Epithelial cell of proximal tubule (primary cell): ENCODE measurements at places on chromosomes 2 and 18.

DNA sequence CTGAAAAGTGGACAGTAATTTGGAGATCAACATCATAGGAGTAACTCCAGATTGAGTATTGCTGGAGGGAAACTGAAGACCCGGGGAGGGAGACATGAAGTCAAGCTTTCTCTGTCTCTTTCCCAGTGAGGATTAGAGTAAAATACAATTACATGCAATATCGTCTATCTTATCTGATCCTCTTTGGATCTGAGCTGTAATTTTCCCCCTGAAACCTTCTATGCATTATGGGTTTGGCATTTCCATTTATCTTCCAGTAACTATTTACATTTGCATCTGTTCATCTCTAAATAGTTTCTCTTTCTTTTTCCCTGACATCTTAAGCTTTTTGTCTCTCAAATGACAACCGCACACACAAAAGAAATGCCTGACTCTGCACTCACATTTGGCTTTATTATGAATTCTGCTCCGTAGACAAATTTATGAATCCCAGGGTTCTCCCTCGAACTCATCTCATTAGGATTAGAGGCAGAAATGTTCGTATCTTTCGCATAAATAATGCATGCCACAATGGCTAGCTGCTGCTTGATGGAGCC, 113.1 kb downstream of the SPP2 start:
- DNase-seq, result no peak

DNA sequence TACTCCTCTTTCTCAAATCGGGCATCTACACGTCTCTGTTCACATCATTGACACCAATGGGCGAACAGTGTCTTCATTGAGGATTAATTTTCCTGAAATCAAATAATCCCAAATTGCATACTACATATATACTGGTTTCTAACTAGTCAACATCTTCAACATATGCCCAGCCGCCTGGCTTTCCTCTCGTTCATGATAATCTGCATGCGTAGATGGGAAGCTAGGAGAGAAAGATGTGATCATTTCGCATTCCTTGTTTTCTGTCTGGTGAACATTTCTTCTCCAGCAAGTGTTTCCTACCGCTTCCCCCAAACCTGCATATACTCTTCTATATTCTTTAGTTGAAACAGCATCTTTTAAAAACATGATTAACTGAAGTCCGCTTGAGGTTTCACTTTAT, 7.4 kb downstream of the TWIST2 start:
- DNase-seq, result no peak

- DNase-seq, result no peak
These were observed 6.6 kb upstream of the DSC3 start for GRCh38 chr18:31049189-31049588.

GRCh38 chr2:141439524-141439923, 691.3 kb downstream of the LRP1B start:
- DNase-seq, result peak; percentile 61

DNA sequence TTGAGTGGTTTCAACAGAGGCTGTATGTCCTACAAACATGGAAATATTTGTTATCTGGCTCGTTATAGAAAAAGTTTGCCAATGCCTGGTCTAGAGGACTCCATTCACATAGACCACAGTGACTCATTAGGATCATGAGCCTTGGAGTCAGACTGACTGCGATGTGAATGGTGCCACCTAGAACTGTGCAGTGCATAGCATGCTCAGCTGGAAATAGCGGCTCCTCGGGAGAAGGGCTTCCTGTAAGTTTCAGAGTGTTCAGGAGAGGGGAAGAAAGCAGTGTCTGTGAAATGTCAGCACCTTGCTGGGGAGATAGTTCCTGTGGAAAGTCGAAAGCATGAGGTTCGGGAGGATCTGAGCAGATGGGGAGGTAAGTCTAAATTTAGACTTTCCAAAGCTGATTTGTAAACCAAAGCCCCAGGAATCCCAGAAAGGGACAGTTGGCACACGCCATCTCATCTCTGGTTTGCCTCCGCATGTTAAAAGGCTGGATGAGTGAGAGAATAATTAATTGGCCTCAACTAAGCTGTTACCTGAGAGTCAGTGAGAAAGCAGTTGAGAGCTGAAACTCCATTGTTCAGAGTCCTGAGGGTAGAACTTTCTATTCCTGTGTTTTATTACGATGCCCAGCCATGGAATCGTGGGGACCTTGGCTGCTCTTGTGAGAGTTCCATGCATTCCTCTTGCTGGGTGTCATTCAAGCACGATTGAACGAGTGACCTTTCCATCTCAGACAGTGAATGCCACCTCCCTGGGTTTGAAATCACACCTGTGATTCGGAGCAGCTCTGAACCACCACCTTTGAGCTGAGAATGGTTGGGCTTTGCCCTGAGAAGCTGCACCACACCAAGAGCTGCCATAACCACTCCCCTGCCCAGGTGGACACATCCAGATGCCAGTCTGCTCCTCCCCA, 99.5 kb downstream of the MAPK4 start:
- peak; percentile 39 for DNase-seq

GRCh38 chr2:174704061-174704460, 60.2 kb downstream of the CHRNA1 start:
- no peak for DNase-seq

GRCh38 chr18:35803551-35803950, 168.9 kb upstream of the RMP24 start:
- no peak for DNase-seq

GRCh38 chr2:74530239-74531187, 780 bp downstream of the HTRA2 start:
- DNase-seq, result no peak

GRCh38 chr2:112658301-112658700, 12.6 kb downstream of the SLC20A1 start:
- DNase-seq, result no peak

- no peak for DNase-seq
These were observed 71.0 kb upstream of the SALL3 start for GRCh38 chr18:78908462-78909260.

DNA sequence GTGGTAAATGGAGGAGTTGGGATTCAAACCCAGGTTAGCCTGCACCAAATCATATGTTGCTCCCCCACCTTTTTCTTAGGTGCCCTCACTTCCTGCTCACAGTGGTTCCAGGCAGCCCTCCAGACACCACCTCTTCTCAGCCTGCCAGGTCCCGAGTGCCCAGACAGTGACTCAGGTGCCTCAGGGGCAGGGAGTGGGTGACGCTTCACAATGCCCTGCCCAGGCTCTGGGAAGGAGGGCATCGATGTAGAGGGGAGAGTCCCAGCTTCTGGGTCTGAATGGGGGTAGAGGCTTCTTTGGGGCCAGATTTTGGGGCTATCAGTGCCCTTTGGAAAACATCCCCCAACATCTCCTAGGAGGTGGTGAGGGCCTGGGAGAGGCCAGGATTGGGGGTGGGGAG, 5.2 kb upstream of the DNAJB2 start:
- DNase-seq, result no peak

DNA sequence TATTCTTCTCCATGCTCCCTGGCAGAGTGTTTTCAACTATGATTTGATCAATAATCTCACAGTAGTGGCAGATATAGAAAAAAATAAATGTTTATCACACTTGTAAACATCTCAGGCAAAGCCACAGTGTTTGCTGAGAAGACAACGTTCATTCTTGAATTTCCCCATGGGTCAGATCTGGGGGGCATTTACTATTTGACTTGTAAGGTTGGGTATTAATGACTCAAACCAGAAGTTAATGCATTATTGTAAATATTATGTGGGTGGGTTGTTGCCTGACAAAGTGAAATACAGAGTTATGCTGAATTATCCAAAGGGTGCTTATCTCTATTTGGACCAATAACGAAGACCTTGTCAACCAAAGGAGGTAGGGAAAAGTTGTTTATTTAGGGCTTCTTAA, 149.7 kb upstream of the BOD1L2 start:
- DNase-seq, result no peak

DNA sequence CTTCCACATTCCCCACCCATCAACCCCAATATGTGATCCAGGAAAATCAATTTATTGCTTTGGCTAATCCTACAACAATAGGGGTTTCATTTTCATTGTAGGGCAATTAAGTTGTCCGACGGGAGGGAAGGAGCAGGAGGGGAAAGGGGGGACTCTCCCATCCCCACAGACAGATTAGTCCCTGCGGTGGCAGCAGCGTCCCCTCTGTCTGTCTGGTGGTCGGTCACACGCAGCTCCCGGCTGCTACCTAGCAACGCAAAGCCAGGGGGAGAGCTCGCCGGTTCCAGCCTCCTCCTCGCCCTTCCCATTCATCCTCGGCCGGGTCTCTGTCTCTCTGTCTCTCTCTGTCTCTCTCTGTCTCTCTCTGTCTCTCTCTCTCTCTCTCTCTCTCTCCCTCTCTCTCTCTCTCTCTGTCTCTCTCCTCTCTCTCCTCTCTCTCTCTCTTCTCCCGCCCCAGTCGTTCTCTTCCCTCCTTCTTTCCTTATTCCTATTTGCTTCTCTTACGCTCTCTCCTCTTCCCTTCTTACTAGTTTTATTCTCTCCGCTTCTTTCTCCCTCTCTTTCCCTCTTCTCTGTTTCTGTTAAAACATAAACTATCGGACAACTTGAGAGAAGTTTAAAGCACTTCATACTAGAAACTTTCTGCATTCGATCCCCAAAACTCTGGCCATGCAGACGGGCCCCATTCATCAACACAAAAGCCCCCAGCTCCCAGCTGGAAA, 1.2 kb downstream of the LRP2 start:
- no peak for DNase-seq

DNA sequence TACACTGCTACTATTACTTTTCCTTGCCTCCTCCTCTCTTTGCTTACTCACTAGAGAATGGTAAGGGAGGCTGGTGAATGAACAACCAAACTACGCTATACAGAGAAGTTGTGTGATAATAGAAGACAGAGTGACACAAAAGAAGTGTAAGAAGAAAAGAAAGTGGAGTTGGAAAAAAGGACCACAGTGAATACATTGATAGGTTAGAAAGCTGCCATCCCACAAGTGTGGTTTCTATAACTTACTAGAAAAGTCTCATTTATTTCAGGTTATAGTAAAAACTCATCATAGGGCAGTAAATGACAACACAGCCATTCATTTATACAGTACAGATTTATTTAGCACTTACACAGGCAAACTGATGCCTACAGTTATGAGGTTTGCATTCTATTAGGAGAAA, 77.3 kb downstream of the TTC21B start:
- no peak for DNase-seq

DNA sequence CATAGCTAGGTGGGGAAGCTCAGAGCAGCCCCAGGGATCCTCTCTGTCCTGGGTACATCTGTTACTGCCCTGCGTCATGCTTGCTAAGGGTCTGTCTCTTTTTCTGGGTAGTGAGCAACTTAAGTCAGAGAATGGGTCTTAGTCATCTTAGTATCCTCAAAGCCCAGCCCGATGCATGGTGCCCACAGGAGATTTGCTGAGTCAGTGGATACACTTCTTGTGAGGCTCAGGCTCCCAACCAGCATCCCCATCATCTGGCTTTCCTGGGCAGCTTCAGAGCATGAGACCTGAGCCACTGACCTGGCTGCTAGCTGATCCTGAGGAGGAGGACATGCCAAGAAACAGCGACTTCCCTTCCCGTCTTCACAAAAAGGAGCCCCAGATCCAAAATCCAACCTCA, 10.0 kb downstream of the FOXI3 start:
- no peak for DNase-seq

DNA sequence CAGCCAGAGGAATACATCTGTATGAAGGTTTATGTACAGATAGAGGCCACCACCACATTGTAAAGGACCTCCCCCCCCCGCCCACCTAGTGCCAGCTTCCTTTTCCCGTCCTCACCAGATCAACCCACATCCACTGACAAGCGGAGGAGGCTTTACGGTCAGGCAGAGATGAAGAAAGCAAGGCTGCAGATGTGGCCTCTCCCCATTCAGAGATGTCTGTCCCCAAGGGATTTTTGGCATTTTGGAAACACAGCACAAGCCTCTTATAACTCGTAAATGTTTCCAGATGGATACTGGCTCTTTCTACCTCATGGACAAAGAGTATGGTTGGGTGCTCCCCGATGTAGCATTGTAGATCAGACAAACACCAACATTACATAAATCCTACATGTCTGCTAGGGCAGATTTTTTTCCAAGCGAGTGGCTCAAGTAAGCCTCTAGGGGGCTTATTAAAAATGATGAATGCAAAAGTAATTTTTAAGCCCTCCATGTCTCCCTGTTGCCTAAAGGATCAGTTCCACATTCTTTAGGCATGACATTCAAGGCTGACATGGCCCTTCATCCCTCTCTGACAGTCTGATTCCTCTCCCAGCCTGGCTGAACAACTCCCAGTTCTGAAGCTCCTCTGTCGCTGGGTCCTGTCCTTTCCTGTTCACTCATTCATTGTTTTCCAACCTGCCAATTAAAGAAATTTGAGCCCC, 11.7 kb downstream of the VIT start:
- no peak for DNase-seq

DNA sequence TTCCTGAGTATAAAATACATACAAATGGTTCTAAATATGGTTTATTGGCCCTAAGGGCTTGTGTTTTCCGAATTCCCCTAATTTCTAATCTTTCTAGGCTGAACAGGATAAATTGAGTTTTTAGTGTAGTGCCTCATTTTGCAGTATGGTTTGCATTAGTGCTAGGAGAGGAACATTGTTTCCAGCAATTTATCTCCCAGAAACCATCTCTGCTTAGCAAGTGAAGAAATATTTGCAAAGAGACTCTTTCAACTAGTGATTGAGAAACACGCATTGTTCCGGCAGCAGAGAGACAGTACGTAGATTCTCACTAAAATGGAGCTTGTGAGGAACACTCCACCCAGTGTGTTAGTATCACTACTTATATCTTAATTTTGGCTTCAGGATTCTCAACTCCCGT, 177.8 kb upstream of the EPAS1 start:
- DNase-seq, result no peak

- DNase-seq, result no peak
These were observed 10.2 kb upstream of the FAP start for GRCh38 chr2:162253435-162253834.

GRCh38 chr2:191800874-191801273, 46.0 kb downstream of the CAVIN2 start:
- no peak for DNase-seq

GRCh38 chr2:26560892-26561291, 80.3 kb downstream of the CIB4 start:
- no peak for DNase-seq

GRCh38 chr18:39667905-39668304, 2102.3 kb upstream of the CELF4 start:
- no peak for DNase-seq

DNA sequence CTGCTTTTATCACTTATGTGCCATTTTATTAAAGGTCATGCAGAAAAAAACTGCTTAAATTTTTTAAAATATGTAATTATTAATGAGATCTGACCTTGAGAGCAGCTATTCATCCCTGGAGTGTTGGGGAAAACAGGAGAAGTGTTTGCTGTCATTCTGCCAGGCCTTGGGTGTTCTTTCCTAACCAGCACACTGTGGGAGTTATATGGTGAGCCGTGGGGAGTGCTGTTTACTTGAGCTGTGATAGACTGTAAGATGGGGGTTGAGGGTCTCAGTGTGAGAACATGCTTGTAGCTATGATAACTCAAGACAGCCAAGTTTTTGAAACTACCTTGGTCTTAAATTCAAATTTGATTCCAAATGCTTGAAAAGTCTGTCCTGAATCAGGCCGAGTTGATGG, 101.3 kb upstream of the ARHGAP28 start:
- DNase-seq, result no peak

- DNase-seq, result no peak
These were observed 129.6 kb downstream of the PID1 start for GRCh38 chr2:229141424-229142025.

- DNase-seq, result no peak
These were observed 259.8 kb upstream of the ATP5MC3 start for GRCh38 chr2:175441181-175441761.

- no peak for DNase-seq
These were observed 261.1 kb downstream of the KCNE4 start for GRCh38 chr2:223313101-223313500.

GRCh38 chr2:144876013-144876412, 356.1 kb upstream of the ZEB2 start:
- DNase-seq, result no peak
